Activated CD8-positive, alpha-beta memory T cell treated with anti-CD3 and anti-CD28 coated beads, Interleukin-2, amount 50 U/mL, for 4 hours (primary cell): ENCODE measurements at places on chromosomes 3 and 15.

DNA sequence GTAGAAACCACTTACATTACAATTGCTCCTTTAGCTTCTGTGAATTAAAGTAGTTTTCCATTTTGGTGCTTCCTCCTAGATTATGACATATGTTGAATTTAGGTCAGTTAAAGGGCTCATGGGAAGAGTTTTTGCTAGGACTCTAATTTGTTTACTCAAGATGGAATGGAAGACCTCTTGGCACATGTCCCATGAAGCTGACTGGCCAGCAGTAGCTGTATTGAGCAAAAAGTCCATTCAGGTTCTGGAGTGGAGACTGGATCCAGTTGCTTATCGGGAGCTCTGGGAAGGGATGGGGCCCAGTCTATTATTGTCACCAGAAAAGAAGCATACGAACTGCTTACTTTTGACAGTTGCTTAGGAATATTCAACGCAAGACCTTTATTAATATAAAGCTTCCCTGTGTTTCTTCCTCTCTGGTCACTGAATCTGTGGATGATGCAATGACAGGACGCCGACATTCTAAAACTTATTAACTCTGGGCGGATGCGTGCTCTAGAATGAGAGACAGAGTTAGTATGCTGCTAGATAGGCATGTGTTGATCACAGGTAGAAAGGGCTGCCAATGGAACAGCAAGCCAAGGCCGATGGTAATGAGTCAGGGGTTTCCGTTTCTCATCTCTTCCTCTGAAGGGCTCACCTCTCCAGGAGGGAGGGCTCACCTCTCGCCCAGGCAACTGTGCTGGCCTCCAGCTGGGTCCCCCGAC, 155.8 kb downstream of the NR1D2 start:
- no peak for DNase-seq

GRCh38 chr15:95127356-95127755, 896.0 kb downstream of the MCTP2 start:
- DNase-seq, result no peak

- DNase-seq, result no peak
Observed at GRCh38 chr3:26624209-26624765, 1.7 kb downstream of the LRRC3B start.

GRCh38 chr15:48710952-48711495, 65.5 kb upstream of the FBN1 start:
- DNase-seq, result no peak

DNA sequence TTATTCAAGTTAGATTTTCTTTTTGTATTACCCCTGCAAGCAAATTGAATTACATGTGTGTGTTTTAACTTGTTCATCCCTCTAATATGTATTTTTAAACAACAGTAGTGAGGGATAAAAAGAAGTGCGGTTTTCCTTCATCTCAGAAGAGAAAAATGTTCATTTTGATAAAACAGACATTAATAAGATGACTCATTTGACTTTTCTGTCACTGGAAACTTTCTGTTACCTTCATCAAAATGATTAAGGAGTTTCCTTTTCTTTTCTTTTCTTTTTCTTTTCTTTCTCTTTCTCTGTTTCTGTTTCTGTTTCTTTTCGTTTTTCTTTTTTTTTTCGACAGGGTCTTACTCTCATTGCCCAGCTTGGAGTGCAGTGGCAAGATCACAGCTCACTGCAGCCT, 53.0 kb downstream of the ECT2 start:
- no peak for DNase-seq

- no peak for DNase-seq
Observed at GRCh38 chr3:7934362-7934761, 567.3 kb upstream of the LMCD1 start.

- DNase-seq, result no peak
Observed at GRCh38 chr15:42090370-42090769, 4.0 kb downstream of the PLA2G4D start.

DNA sequence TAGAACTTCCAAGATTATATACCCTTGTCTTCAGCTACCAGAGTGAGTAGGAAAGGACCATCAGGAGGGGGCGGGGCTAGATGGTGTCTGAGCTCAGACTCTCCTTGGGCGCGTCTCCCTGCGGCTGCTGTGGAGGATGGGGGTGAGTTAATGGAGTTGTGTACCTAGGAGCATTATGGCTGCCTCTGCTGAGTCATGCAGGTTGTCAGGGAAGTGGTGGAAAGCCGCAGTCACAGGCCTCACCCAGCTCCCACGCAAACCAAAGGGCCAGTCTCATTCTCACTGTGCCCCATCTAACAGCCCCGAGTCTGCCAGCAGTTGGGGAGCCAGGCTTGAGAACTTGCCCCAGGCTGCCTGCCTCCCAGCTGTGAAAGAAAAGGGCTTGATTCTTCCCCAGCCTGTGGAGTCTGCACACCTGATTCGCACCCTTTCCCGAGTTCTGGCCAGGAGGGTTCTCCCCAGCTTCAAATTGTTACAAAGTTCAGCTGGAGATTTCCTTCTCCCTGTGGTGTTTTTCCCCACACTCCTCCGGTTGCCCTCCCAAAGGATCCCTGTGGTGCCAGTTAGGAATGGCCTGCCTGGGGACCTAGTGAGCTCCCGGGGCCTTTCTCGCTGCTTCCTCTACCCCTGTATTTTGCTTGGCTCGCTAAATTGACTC, 143.3 kb downstream of the HCN4 start:
- no peak for DNase-seq

DNA sequence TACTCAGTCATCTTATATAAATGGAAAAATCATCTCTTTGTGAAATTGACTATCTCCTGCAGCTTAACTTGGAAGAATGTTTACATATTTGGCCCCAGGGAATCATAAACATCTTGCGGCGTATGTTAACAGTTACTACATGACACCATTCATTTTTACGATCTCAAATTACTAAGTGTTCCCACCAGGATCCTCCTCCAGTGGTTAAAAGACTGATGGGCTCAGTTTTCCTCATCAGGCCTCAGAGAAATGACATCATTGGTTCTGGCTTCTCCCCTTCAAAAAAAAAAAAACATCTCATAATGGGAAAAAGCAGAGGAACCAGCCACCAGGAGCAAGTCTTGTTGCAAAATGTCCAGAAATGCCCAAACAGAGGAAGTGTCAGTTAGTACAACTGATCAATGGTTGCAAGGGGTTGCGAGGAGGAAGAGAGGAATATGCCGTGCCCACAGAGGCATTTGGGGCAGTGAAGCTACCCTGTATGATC, 70.5 kb upstream of the LIPC start:
- no peak for DNase-seq

DNA sequence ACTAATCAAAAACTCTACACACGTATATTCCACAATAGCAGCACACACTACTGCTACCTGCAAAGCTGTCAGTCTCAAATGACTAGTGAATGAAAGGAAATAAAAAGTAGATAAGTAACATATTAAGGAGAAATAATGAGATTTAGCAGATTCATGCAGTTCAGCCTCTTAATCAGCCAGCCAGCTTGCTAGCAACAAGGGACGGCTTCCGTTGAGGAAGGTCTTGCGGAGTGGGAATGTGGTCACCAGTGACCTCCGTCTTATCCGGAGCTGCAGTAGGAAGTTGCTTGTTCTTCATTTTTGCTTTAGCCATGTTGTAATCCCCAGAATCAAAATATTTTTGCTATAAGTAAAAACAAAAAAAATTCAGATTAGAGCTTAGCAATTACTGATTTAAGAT, 17.1 kb downstream of the ARPP19 start:
- DNase-seq, result no peak

GRCh38 chr3:130839813-130840212, 54.1 kb upstream of the ATP2C1 start:
- DNase-seq, result no peak

- no peak for DNase-seq
Observed at GRCh38 chr15:53979051-53979788, 979 bp downstream of the UNC13C start.

DNA sequence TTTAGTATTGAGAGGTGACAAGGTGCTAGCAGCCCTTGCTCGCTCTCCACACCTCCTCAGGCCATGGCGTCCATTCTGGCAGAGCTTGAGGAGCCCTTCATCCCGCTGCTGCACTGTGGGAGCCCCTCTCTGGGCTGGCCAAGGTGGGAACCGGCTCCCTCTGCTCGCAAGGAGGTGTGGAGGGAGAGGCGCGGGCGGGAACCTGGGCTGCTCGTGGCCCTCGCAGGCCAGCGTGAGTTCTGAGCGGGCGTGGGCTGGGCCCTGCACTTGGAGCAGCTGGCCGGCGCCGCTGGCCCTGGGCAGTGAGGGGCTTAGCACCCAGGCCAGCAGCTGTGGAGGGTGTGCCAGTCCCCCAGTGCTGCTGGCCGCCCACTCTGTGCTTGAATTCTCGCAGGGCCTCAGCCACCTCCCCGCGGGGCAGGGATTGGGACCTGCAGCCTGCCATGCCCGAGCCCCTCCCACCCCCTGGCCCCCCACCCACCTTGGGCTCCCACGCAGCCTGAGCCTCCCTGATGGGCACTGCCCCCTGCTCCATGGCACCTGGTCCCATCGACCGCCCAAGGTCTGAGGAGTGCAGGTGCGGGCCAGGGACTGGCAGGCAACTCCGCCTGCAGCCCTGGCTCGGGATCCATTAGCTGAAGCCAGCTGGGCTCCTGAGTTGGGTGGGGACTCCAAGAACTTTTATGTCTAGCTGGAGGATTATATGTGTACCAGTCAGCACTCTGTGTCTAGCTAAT, 785.2 kb downstream of the DIPK2A start:
- DNase-seq, result no peak

DNA sequence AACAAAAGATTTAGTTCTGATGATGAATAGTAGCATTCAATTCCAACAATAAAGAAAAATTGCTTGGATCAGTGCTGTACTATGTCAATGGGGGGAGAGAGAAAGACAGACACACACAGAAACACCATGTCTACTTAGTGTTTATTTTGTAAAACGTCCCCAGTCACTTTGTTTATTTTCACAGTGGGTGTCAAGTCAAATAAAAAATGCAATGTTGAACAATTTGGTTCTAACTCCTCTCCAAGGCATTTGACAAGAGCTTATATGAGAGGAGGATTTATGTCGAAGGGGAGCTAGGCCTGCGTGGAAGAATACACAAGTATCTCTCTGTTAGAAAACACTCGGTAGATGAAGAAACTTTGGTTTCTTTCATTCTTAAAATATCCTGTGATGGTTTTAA, 201.7 kb upstream of the SLC2A2 start:
- no peak for DNase-seq

- DNase-seq, result no peak
Observed at GRCh38 chr3:16887130-16887529, 2.4 kb downstream of the PLCL2 start.

- no peak for DNase-seq
Observed at GRCh38 chr3:124818398-124819091, 68.6 kb downstream of the ITGB5 start.

GRCh38 chr3:295166-295565, 98.6 kb downstream of the CHL1 start:
- no peak for DNase-seq
